ENCODE measurements at places on chromosomes 3 and 15.

GRCh38 chr3:119257654-119258410 is 17.2 kb upstream of the B4GALT4 start:
- no peak for DNase-seq

- no peak for DNase-seq
These were observed 61.8 kb upstream of the P3H2 start for GRCh38 chr3:190182418-190183043.

DNA sequence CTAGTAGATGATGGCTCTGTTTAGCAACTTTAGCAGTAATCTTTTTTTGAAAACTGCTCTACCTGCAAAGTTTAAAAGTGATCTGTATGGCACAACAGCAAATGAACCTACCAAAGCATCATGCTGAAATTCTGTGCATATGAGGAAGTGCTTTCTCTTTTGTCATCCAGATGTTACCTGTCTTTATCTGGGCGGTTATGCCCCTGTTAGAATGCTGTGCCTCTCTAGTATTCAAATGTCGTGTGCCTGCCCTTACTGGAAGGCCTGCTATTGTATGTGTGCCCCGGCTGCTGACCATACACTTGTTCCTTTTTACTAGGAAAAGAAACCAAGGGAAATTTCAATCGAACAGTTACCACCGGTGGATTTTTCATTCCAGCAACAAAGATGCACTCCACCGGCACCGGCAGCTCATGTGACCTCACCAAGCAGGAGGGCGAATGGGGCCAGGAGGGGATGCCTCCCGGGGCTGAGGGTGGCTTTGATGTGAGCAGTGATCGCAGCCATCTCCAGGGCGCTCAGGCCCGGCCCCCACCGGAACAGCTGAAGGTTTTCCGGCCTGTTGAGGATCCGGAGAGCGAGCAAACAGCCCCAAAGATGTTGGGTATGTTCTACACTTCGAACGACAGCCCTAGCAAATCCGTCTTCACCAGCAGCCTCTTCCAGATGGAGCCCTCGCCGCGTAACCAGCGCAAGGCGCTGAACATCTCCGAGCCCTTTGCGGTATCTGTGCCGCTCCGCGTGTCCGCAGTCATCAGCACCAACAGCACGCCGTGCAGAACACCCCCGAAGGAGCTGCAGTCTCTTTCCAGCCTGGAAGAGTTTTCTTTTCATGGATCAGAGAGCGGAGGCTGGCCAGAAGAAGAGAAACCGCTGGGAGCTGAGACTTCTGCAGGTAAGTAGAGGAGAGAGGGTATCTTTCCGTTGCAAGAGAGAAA is 61.6 kb downstream of the TMEM39A start:
- no peak for DNase-seq

DNA sequence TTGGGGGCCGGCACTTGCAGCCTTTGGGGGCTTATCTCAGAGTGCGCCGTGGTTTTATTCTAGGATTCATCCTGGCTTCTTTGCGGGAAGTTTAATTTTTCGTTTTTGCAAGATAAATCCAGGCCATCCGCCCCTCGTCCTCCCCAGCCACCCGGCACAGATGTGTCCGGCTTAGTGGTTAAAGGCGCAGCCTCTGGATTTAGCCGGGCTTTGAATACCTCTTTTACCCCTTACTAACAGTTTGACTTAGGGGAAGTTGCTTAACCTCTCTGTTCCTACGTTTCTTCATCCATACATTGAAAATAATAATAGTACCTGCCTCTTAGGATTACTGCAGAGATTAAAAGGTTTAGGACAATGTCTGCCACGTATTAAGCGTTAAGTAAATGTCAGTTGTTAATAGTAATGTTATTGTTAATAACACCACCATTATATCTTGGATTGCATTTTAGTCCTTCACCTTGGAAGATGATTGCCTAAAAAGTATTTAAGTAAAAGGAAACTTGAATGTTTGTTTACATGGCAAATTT is 714 bp downstream of the ECT2 start:
- DNase-seq, result no peak

- no peak for DNase-seq
These were observed 1200.8 kb upstream of the ALCAM start for GRCh38 chr3:104165866-104166265.

DNA sequence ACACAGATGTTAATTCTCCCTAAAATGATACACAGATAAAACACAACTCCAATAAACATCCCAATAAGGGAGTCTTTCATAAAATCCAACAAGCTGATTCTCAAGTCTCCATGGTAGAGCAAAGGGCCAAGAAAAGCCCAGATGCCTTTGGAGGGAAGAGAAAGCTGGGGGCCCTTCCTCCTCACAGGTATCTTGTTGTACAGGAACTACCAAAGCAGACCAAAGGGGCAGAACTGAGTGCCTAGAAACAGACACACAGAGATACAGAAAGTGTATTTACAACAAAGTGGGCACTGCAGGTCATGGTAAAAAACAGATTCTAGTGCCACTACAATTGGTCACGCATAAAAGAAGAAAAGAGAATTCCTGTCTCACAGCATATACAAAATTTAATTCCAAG is 87.2 kb upstream of the NSMCE3 start:
- no peak for DNase-seq

DNA sequence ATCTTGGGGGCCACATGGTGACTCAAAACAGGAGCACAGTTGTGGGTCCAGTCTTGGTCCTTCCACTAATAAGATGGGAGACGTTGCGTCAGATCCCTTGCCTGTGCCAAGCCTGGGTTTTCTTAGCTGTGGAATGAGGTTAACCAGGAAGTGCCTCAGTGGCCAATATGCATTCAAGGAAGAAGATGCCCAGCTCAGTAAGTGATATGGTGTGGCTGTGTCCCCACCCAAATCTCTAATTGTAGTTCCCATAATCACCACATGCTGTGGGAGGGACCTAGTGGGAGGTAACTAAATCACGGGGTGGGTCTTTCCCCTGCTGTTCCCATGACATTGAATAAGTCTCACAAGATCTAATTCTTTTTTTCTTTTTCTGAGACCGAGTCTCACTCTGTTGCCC is 6.4 kb downstream of the ALG1L2 start:
- DNase-seq, result no peak

DNA sequence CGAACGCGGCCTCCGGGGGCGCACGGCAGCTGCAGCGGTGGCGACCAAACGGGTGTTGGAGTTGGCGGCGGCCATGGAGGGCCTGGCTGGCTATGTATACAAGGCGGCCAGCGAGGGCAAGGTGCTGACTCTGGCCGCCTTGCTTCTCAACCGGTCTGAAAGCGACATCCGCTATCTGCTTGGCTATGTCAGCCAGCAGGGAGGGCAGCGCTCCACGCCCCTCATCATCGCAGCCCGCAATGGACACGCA is 725 bp downstream of the FEM1B start:
- DNase-seq, result no peak
